ENCODE measurements at places on chromosomes 3 and 15.

GRCh38 chr3:186571644-186572013 lies 1.1 kb downstream of the DNAJB11 start:
- DNase-seq, result no peak

GRCh38 chr3:16482770-16483531 lies 30.5 kb downstream of the RFTN1 start:
- no peak for DNase-seq

GRCh38 chr3:123025642-123026521 lies 1.7 kb downstream of the SEMA5B start:
- no peak for DNase-seq

DNA sequence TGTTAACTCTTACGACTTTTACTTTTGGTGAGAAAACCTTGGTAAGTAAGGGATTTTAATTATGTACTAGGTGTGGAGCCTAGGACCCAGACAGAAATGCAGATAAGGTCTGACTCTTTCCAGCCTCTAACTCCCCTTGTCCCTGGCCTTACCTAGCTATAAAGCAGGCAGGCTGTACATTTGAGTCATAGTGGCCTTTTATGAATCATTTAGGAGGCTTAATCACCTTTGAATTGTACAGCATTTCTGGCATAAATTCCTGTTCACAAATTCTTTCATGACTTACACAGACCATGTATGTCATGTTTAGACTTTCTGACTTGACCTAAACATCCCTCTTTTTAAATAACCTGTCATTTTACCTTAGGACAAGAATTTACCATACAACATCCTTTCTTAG lies 47.4 kb downstream of the CHCHD4 start:
- DNase-seq, result no peak

- no peak for DNase-seq
Observed at GRCh38 chr15:42010434-42010833, 10.4 kb downstream of the PLA2G4E start.

DNA sequence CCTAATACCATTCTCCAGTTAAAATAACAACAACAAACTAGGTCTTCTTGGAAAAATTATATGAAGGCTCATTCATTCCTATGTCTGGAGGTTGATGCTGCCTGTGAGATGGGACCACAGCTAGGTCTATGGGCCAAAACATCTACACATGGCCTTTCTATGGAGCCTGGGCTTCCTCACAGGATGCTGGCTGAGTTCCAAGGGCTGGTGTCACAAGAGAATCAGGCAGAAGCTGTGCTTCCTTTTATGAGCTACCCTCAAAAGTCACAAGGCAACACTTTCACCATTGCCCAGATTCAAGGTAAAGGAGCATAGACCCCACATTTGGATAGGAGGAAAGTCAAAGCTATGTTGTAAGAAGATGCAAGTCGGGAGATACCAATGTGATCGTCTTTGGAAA lies 4.6 kb upstream of the RTP2 start:
- no peak for DNase-seq

DNA sequence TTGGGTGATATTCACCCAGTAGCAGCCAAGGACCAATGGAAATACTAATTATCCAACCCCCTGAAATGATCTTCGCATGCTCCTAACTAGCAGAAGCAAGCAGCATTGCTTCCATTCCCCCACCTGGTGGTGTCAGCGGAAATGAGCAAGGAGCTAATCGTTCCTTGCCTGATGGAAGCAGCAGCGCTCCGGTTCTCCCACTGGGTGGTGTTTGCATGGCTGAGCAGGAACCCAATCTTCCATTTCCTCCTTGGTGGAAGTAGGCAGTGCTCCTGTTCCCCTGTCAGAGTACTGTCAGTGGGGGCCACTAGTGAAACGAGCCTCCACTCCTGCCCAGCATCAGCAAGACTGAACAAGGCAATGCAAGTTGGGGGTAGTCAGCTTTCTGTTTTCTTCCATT lies 311.5 kb downstream of the CACNA2D3 start:
- no peak for DNase-seq

DNA sequence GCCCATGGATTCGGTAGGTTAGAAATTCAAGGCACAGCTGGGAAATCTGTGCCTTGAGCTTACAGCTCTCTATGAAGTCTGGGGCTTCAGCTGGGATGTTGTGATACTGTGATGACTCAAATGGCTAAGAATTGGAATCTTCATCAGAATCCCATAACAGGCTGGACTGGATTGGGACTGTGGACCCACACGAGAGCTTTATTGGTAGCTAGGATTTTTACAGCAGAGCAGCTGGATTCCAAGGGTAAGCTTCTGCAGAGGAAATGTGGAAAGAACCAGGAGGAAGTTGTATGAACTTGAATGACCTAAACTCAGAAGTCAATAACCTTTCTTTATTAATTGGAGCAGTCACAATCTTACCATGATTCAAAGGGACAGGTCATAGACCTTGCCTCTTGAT lies 1187.1 kb downstream of the ROBO1 start:
- DNase-seq, result no peak

GRCh38 chr3:111333642-111334041 lies 208.4 kb upstream of the CD96 start:
- DNase-seq, result no peak

- DNase-seq, result no peak
Observed at GRCh38 chr3:152058856-152059255, 185.4 kb downstream of the SUCNR1 start.

GRCh38 chr3:149771652-149772271 lies 19.5 kb upstream of the COMMD2 start:
- no peak for DNase-seq

DNA sequence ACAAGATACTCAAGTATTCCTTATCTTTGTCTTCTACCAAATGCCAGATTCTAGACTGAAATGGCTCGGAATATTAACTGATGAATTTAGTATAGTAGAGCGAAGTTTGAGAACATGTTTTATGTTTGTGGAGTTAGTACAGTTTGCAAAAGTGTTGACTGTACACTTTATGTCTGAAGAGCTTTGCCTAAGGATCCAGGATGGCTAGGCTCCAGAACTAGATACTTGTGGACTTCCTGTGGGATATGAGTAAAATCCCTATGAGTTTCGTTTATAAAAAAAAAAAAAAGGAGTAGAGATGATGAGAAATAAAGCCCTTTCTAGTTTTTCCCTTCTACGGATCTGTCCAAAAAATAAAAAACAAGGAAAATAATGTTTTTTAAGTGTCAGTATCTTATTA lies 96.7 kb downstream of the TP63 start:
- DNase-seq, result no peak

- DNase-seq, result no peak
Observed at GRCh38 chr3:184713040-184713355, 1.1 kb upstream of the MAGEF1 start.

DNA sequence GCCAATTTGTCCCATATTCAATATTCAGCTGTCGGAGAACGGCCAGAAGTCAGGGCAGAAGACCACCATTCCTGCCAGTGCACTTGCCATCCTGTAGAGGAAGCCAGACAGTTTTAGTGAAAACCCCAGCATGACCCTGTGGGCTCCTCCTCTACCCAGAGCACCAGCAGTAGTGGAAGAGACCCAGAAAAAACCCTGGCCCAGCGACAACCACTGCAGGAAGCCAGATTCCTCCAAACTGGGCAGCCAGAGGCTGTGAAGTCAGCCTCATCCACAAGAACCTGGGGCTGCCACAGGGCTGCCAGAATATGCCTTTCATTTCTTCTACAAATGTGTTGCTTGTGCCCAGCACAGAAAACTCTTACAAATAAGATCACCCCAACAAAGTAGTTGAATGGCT lies 67.3 kb downstream of the HMCES start:
- DNase-seq, result no peak

DNA sequence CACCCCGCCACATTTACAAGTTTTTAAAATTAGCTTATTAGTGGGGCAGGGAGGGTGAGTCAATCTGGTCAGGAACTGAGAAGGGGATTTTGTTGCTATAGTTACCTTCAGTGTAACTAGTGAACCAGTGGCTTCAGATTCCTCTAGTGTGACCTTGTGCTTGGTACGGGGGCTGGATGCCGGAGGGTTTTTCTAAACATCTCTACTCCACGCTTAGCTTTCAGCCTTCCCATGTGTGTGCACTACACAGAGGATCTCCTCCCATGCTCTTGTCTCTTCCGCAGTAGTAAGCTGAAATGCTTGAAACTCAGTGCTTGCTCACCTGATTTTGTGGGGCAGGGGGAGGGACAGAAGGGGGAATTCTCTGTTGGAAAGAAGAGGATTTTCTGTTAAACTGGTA lies 67.9 kb upstream of the AKAP13 start:
- DNase-seq, result no peak

GRCh38 chr3:130702985-130703384 lies 43.6 kb downstream of the PIK3R4 start:
- DNase-seq, result no peak

DNA sequence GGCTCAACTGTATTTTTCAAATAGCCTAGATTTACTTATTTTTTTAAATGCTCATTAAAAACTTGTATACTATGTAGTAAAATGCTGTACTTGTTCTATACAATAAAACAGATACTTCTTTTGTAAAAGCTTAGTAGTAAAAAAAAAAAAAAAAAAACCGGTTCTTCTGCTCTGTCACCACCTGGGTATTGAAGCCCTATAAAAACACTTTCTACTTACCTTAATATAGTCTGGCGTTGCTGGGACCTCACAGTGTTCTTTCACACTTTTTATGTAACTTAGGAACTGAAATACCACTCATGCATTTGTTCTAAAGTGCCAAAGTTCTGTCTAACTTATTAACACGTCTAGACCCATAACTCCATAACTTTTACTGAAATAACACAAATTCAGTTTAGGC lies 61.4 kb downstream of the TASOR start:
- DNase-seq, result no peak

DNA sequence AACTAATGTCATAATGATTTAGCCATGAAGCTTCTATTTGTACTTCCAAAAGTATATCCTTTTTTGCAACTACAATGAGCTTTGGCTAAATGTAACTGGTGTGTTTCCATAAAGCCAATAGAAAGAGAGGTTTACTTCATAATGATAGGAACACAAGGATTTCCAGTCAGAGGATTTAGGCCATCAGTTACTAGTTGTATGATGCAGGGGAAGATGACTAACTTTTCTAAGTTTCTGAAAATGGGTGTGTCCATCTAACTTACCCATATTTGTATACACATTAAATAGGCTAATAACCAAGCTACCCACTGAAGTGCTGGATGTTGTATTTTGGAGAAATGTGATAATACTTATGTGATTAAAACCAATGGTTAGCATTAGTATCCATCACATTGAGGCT lies 55.7 kb downstream of the SLC4A7 start:
- no peak for DNase-seq

GRCh38 chr15:78064544-78064943 lies 13.0 kb downstream of the TBC1D2B start:
- no peak for DNase-seq

DNA sequence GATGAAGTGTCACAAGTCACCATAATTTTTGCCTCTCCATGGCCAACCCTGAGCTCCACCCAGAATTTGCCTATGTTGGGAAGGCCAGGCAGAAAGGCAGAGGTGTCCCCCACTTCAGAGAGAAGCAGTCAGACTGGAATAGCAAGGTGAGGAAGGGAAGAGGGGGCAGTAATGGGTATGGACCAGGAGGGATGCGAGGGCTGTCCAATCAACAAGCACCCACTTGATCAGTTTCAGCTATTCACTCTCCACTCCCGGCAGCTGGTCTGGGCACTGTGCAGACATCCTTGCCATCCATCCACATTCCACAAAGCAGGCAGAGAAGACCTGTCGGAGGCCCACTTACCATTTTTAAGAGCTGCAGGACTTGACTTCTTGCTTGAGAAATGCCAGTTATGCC lies 43.5 kb upstream of the CTNNB1 start:
- DNase-seq, result no peak

- DNase-seq, result no peak
Observed at GRCh38 chr3:64265646-64266045, 40.4 kb upstream of the PRICKLE2 start.

DNA sequence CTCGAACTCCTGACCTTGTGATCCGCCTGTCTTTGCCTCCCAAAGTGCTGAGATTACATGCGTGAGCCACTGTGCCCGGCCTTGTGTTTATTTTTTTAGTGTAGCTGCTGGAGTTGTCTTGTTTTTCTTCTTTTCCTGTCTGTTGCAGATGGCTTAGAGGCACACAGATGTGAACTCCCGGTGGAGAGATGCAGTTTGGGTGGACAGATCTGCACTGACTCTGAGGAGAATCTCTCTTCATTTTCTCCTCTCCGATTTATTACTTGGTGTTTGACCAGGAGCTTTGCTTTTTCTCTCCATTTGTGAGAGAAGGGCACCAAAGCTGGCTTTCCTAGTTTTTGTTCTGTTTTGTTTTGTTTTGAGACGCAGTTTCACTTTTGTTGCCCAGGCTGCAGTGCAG lies 62.7 kb downstream of the USP13 start:
- DNase-seq, result no peak

- DNase-seq, result no peak
Observed at GRCh38 chr15:98812716-98813446, 164.5 kb downstream of the IGF1R start.

DNA sequence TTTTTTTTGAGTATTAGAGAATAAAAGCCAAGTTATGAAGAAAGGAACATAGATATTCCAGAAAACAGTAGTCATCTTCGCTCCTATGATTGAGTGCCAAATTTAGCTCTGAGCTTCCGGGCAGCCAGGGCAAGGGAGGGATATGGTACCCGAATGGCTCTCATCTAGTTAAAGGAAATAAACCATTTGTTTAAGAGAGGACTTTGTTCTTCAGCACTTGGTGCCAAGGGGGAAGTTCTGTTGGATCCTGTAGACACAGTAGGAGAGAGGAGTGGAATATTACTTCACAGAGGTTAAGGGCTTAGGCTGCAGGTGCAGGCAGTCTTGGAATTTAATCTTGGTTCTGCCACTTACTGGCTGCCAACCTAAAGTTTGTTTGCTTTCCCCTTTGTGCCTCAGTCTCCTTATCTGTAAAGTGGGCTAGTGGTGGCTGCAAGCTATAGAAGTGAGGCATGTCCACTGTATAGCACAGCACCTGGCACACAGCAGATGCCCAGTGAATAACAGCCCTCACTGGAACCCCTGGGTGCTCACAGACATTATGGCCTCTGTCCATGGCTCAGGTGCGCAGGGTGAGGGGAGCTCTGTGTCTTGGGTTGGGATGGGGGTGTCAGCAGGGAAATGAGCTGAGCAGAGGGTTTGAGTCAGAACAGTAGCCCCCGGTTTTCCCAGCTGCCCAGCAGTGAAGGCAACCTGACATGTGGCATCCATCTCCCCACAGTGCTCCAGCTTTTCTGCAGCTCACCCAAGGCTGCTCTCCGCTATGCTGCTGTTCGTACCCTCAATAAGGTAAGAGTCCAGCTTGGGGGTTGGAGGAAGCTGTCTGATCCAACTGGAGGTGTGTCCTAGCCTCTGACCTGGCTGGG lies 10.4 kb downstream of the COPG1 start:
- DNase-seq, result no peak

Measured in type B pancreatic cell (in vitro differentiated cells).